ENCODE measurements at places on chromosomes 13 and 19.

DNA sequence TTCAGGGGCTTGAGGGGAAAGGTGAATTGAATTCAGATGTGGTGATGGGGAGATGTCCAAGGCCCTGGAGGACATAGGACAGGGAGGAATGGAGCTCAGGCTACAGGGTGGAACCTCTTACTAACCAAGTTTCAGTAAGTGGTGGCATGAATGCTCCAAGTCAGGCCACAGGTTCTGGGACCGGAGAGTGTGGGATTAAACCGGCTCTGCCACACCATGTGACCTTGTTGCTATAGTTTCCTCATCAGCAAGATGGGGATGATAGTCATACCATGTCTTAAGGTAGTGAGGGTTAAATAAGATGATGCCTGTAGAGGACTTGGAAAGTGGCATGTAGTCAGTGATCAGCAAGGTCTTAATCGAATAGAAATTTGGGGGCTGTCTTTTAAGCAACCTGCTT lies 16.3 kb downstream of the GPR183 start:
- DNase-seq: no peak

- DNase-seq: no peak
Measured at GRCh38 chr13:89554801-89555200, 1792.7 kb upstream of the MIR17HG start.

DNA sequence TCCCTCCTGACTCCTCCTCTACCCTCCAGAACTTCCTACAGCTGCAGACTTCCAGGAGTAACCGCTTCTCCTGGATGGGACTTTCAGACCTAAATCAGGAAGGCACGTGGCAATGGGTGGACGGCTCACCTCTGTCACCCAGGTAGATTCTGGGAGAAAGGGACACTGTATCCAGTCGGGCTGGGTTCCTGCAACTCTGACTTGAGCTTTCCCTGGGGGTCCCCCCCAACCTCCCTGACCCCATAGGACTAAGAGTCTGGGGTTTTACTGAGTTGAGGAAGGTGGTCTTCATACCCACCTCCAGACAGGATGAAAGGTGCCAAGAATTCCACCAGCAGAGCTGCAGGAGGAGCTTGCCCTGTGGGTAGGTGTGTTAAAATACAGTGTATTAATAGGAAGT lies 4.4 kb downstream of the CLEC4M start:
- no peak for DNase-seq

- DNase-seq: peak; percentile 82
Measured at GRCh38 chr19:45161738-45162607, 1.2 kb upstream of the NKPD1 start.

DNA sequence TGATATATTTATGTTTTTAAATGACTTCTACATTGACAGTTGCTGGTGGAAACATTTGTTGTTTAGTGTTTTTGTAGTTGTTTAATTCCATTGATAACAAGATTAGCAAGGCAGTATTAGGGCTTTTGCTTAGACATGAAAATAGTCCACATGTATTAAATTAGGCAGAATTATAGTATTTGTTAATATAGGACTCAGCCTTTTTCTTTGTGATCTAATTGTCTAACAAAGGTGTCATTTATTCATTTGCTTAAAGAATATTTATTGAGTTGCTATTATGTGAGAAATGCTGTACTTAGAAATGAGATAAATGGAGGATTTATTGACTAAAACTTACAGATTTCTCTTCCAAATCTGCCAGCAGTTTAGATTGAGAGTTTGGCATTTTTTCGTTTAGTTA lies 41.7 kb upstream of the KCTD4 start:
- DNase-seq: no peak

DNA sequence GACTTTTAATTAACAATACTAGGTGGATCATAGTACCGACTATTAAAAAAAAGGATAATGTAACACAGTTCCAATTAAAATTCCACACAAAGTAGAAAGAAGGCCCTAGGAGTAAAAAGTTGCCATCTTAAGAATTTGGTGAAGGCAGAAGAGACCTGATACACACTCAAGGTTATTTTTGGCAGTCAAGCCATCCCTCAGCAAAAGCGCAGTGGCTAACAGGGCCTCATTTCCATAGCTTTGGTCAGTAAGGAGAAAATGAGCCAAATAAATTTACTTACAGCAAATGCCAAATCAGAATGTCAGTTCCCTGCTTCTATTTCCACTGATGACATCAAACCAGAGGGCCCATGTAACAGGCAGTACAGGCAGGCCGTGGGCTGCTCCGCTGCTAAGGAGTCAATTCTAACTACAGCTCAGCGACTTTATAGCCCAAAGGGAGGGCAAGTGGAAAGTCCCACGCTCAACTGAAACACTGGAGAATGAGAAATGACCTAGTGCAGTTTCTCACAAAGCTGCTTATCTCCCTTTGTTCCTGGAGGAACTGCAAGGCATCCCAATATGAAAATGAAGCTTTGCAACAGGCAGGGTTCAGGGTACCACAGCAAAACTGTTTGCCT lies 6.3 kb downstream of the ARGLU1 start:
- DNase-seq: peak; percentile 51

- no peak for DNase-seq
Measured at GRCh38 chr13:45737571-45738017, 35.5 kb downstream of the CBY2 start.

- no peak for DNase-seq
Measured at GRCh38 chr13:53138376-53139036, 109.9 kb downstream of the OLFM4 start.

DNA sequence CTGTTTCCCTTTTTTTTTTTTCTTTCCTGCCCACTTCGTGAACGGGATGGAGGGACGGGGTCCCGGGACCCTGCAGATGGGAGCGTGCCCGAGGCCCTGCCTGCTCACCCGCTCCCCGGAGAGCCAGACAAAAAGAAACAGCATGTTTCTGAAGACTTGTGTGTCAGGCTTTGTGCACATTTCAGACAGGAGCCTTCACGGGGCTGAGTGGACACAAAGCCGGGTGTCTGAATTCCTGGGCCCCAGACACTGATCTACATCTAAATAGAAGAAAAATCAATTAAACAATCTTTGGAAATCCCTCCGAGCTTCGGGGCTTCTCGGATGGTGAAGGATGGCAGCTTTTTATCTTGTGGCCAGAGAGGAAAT lies 4.2 kb downstream of the PGPEP1 start:
- no peak for DNase-seq

DNA sequence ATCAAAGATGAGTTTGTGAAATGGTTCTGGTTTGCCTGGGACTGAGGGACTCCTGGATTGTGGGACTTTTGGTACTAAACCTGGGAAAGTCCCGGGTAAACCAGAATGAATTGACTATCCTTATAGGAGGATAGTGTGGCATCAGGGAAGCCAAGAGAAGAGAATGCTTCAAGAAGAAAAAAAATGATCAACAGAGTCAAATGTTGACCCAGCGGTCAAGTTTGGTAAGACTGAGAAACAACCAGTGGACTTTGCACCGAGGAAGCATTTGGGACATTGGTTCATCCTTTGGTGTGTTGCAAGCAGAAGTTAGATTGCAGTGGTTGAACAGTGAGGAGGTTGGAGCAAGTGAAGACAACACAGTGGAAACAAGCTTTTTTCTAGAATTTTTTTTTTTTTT lies 33.5 kb downstream of the CLEC17A start:
- DNase-seq: no peak

GRCh38 chr13:41428155-41428554 lies 29.2 kb upstream of the RGCC start:
- DNase-seq: no peak

- DNase-seq: no peak
Measured at GRCh38 chr19:15815306-15815705, at the start of gene OR10H1. Gene OR10H1 (minus strand): TSS chr19:15815664. CDS start chr19:15808037, 7,627 bp downstream.

DNA sequence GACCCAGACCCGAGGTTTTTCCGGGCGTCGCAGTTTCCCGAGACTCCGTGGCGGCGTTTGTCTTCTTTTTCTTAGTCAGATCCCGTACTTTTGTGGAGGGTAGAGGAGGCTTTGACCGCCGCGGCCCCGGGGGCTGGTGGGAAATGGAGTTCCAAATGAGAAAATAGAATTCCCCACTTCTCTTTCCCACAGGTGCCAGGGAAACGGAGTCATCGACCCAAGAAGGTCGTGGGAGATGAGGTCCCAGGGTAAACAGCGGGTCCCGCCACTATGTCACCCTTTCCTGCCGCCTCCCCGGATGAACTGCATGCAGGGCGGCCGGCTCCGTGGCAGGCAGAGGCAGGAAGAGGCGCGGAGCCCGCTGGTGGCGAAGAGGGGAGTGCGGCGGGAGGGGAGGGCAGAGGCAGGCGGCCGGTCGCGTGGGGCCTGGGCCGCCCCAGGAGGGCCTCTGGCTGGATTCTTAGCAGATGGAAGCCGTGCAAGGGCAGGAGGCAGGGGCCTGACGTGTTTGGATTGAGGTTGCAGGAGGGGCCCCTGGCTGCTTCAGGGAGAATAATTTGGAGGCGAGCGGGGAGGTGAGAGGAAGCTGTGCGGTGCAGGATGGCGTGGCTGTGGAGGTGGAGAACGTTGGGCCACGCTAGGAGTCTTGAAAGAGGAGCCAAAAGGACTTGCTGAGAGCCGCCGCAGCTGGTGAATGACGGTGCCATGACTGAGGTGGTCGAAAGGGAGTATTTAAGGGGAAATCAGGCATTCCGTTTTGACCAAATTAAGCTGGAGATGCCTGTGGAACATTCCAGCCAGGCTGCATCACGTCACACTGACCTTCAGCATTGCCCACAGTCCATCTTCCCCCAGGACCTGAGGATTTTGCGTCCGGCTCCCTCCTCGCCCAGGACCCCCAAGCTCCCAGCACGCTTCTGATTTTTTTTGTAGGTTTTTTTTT lies 11.7 kb downstream of the CYTH2 start:
- peak; percentile 66 for DNase-seq

DNA sequence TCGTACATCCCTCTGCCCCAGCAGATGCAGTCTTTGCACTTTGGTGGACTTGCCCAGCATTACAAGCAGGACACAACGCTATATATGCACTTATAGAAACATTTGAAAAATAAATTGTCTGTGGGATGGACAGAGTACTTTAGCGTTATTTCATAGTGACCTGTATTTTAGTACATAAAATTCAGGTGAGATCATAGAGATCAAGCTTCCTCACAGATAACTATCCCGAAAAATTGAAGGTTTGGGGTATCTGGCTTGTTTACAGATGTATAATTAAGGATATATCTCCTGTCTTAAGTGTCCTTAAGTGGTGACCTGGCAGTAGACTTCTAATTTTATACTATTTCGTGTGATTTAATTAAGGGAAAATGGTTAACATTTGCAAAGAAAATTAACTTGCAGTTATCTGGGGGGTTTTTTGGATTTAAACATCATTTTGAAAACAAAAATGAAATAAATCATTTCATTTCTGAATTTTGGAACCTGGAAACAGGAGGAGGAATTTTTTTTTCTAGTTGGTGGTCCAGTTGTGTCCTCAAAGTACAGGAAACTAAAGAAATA lies 977 bp upstream of the MAB21L1 start:
- no peak for DNase-seq

DNA sequence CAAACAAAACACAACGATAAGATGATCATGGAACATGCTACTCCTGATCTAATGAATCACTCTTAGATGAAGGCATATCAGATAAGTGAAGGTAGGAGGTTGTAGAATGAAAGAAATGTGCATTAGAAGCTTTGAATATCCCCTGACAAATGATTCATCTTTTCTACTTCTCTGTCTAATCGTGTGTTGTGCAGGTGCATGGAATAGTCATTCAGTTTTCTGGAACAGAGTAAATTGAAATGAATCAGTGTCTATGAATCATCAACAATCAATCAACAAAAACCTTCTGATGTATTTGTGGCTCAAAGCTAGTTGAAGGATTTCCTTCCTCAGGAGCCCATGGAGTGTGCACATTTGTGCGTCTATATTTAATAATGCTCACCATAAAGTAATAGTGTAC lies 1290.4 kb upstream of the PCDH20 start:
- no peak for DNase-seq

- DNase-seq: no peak
Measured at GRCh38 chr13:33202644-33203169, 82.8 kb downstream of the STARD13 start.

DNA sequence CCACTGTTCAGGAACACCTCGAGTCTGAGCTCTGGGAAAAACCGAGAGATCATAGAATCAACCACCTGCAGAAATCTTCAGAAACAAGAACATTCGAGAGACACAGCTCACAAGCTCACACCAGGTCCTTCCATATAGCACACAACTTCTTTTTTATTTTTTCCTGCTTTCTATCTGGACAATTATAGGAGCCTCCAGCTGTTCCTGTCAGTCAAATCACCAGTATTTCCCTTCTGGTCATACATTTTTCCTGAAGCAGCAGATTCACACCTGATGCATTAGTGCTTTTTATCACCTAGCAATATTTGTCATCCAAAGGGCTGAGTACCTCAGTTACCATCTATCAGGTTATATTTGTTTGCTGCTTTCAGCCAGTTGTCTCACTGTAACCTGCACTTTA lies 323.5 kb downstream of the FOXO1 start:
- no peak for DNase-seq

DNA sequence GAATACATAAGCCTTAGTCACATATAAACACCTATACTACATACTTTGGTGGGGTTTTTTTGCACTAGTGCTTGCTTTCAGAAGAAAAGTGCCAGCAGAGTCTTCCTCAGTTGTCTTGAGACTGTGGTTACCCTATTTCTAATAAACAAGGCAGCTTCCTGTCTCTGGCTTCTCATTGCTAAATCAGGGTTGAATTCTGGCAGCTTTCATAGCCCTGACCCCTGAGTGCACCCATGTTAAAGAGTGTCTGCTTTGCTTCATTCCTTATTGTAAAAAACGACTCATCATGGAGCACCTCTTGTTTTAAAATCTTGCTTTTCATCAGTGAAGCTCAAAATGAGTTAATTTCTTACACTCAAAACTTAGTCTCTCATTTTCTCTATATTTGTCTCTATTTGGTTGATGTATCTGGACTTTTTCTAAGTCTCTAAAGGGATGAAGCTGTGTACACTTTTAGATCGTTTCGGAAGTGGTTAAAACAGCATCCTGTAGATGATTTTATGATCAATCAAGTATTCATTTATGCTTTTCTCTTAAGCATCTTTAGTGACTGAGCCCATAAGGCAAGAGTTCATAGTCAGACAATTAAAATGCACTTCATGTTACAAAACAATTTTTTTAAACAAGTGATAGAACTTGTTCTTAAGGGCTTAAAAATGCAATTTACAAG lies 72.1 kb downstream of the KLF12 start:
- DNase-seq: no peak

DNA sequence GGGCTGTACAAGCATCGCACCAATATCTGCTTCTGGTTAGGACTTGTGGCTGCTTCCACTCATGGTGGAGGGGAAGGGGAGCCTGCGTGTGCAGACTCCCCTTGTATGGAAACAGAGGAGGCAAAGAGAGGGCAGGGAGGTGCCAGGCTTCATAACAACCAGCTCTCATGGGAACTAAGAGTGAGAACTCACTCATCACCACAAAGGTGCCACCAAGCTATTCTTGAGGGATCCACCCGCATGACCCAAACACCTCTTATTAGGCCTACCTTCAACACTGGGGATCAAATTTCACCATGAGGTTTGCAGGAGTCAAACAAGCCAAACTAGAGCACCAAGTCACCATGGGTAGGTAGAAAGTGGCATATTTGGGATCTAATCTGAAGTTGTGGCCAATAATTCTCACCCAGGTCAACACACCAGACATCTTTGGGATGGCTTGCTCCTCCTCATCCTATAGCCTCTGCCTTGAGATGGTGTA lies 46.4 kb downstream of the RUBCNL start:
- no peak for DNase-seq

- DNase-seq: peak; percentile 93
Measured at GRCh38 chr19:1266129-1266915, 2.8 kb upstream of the CIRBP start.

- no peak for DNase-seq
Measured at GRCh38 chr19:31205887-31206518, 143.2 kb downstream of the TSHZ3 start.

Measured in kidney (tissue), 22 donors.